CD4-positive, alpha-beta T cell treated with Interleukin-21 for 1 hour (primary cell): ENCODE measurements at places on chromosomes 4 and X.
A peak's percentile ranks its signal among the peaks of the same experiment; 100 is the strongest.

GRCh38 chr4:16496501-16496900, 270.2 kb upstream of the TAPT1 start:
- no peak for DNase-seq

DNA sequence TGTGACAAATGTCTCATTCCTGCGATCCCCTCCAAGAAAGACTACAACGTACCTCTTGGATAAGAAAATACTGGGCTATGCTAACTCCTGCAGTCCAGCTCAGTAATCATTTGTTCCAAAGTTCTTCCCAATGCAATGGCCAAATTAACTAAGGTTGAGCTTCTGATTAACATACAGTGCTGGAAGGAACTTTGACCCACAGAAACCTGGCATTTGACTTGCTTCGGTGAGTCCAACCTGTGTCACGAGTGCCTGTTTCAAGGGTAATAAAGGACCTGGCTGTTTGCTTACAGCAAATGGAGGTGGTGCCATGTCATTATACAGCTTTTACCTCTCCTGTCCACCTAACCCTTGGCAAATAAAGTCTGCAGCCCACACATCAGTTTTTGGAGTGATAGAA, 83.2 kb downstream of the RBM47 start:
- no peak for DNase-seq

DNA sequence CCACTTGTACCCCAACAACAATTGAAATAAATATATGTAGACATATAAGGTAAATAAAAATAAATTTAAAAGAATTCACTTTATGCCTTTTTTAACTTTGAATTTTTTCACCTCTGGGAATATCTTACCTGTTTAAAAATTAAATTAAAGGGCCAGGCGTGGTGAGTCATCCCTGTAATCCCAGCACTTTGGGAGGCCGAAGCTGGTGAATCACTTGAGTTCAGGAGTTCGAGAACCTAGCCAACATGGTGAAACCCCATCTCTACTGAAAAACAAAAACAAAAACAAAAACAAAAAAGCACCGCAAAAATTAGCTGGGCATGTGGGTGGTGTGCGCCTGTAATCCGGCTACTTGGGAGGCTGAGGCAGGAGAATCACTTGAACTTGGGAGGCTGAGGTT, 164.8 kb downstream of the AASDH start:
- no peak for DNase-seq

- DNase-seq, result no peak
Observed at GRCh38 chrX:43862434-43862833, 19.8 kb downstream of the MAOB start.

DNA sequence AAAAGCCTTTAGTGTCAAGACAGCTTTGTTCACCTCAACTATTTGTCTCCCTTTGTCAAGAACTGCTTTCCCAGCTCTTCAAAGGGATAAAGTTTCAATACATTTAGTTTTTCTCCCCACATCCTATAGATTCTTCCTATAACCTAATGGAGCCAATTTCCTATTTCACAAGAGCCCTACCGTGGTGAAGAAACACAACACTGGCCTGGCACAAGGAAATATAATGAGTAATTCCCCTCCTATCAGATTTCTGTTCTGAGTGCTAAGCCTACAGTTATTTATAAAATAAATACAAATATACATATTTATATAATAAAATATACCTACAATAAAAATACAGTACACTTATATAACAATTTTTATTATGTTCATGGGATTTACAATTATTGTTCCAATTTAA, 89.9 kb downstream of the SHISA3 start:
- no peak for DNase-seq

GRCh38 chr4:101183666-101184373, 163.5 kb downstream of the PPP3CA start:
- DNase-seq, result no peak

DNA sequence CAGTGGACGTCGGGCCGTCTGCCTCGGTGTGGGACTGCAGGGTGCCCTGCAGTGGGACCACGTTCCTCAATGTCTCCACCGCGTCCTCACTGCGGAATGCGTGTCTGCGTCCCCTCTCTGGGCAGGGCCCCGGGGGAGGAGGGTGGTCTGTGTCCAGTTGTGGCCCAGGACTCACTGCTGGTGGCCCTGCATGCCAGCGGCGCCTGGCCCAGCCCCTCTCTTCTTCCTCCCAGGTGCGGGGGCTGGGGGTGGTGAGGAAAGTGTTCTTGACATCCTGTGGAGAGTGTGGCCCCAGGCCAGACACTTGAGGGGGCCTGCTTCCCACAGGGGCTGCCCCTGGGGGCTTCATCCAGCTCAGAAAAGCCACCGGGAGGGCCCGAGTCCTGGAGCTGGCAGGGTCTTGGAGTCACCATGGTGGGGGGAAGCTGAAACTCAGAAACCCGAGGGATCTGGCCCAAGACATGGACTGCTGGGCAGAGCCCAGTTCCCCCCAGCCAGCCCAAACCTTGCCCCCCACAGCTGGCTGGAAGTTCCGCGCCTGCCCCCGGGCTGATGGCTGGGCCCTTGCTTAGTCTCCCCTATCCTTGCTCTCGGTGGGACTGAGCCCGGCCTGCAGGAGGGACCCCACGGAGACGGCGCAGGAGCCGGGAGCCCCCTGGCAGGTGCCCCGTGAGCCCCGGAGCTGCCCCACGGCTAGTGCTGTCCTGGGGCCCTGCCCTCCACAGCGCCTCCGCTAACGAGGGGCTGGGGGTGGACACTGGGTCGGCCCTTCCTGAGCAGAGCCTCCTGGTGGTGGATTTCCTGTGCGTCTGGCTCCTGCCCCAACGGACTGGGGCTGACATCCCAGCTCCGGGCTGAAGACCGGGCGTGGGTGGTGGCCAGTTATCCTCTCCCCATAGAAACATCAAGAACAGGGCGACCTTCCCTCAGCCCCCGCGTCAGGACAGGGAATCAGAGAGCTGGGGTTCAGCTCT, 2.9 kb downstream of the DOK7 start:
- DNase-seq, result no peak

- DNase-seq, result peak; percentile 58
Observed at GRCh38 chr4:1329408-1330371, 17.3 kb upstream of the UVSSA start.

- DNase-seq, result no peak
Observed at GRCh38 chrX:19347916-19348315, 4.2 kb downstream of the PDHA1 start.

GRCh38 chr4:76147454-76148141, 599 bp downstream of the NUP54 start:
- DNase-seq, result peak; percentile 48

DNA sequence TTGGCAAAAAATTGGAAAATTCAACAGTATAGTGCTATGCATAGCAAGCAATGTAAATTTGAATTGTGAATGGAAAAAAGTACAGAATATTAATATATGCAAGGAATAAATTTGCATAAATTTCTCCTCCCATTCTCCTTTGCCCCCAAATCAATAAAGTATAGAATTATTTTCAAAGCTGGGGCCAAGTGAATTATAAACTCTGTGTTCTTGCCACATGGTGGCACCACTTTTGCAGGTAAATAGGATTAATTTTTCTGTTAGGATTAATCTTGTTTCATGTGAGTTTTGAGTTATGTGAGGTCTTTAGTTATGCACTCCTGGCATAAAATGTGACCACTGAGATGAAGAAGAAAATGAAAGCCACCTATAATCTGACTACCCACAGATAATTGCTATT, 19.9 kb downstream of the COPS4 start:
- peak; percentile 45 for DNase-seq

- no peak for DNase-seq
Observed at GRCh38 chr4:107900067-107900466, 31.3 kb upstream of the CYP2U1 start.

- DNase-seq, result no peak
Observed at GRCh38 chrX:19237901-19238300, 105.8 kb upstream of the PDHA1 start.

- DNase-seq, result no peak
Observed at GRCh38 chr4:53346920-53347852, 18.7 kb downstream of the SCFD2 start.

GRCh38 chr4:5796976-5797375, 86.0 kb downstream of the EVC start:
- no peak for DNase-seq

DNA sequence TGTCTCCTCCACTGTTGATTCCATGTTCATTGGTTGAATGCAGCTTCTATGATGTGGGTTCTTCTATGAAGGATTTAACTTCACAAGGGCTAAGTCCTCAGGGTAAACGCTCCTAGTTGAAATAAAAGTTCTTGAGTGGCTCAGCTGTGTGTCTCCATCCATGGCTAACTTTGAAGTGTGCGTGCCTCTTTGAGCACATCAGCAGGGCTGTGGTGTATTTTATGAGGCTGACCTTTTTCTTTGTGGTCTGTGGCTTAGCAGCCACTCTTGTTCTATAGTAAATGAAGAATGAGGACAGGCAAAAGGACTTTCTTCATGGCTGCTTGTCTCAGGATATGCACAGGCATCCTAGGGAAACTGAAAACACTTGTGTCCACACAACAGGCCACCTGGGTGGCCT, 88.5 kb downstream of the KIT start:
- DNase-seq, result no peak

GRCh38 chrX:150897421-150898320, 797 bp downstream of the CD99L2 start:
- DNase-seq, result peak; percentile 34

- no peak for DNase-seq
Observed at GRCh38 chr4:144709159-144709558, 63.2 kb downstream of the HHIP start.

- DNase-seq, result no peak
Observed at GRCh38 chr4:75715105-75715799, 9.1 kb upstream of the USO1 start.

- DNase-seq, result peak; percentile 81
Observed at GRCh38 chrX:107712231-107713202, 63.1 kb downstream of the TSC22D3 start.

DNA sequence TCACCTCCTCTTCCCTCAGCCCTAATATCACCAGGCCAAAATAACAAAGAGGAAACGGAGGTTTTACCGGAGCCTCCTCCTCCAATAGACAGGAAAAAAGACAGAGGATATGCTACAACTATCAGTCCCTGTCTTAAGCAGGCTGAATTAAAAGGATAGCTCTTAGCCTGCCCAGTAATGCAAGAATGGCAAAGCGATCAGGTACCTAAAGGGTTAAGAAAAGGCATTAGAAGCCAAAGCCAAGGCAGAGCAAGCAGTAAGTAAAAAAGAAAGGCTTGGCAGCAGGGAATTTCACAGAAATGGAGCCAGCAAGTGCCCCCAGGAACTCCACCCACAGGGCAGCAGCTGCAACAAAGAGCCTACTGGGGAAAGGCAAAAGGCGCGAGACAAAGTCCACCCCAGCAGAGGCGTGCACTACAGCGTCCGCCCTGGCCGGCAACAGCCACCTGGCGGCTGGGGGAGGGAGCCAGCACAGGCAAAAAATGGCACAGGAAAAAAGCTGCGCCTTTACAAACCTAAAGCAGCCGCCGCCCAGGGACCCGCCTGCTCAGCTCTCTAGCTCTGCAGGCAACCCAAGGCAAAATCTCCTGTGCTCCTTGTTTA, 220.6 kb upstream of the ZC4H2 start:
- DNase-seq, result no peak

- DNase-seq, result no peak
Observed at GRCh38 chrX:73577361-73577760, 14.4 kb downstream of the CHIC1 start.

DNA sequence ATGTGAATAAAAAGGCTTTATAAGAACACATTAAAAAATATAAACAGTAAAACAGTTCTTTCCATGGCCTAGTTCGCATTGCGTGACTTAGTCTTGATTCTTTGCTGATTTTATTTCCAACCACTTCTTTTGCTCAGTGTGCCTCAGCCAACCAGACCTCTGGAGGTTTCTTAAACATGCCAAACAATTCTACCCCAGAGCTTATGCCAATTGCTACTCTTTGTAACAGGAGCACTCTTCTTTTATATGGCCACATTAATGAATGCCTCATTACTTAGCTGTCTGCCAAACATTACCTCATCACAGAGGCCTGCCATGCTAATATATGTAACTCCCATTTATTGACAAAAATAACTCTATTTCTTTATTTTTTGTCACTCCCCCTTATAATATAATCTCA, 202.3 kb downstream of the NDST4 start:
- no peak for DNase-seq

GRCh38 chrX:57313583-57314215, 27.2 kb downstream of the FAAH2 start:
- DNase-seq, result peak; percentile 10

GRCh38 chr4:67483868-67484602, 61.3 kb downstream of the CENPC start:
- DNase-seq, result no peak

DNA sequence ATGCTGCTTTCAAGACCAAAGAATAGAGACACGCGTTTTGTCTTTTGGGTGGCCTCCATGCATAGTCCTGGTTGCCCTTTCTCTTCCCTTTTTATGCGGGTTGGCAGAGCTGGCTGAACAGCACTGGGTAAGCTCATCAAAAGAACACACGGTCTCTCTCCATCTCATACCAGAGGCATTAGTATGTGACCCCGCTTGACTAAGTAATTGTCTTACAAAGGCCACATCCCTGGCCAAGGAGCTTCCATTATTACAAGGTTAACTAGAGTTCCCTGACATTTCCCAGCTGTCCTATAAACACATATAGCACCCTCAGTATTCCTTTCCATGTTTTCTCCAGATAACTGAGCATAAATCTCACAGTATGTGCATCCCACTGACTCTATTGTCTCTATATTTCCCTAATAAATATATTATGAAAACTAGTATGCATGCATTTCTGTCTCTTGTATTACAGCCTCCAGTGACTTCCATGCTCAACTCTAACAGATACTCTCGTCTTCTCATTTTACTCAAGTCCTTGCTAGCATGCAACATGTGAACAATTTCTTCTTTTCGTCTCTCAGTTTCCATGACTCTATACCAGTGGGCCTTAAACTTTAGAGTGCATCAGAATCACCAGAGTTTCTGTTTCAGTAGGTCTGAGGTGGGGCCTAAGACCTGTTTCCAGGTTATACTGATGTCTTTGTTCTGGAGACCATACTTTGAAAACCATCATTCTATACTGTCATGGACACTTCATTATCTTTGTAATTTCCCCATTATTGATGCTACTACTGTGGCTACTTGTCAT, 247.7 kb upstream of the ARSJ start:
- DNase-seq, result no peak

- DNase-seq, result no peak
Observed at GRCh38 chr4:84697615-84698201, 114.8 kb downstream of the CDS1 start.

- DNase-seq, result no peak
Observed at GRCh38 chr4:155761916-155762315, 3.1 kb downstream of the GUCY1B1 start.

GRCh38 chr4:40149960-40150385, 46.9 kb upstream of the RHOH start:
- DNase-seq, result peak; percentile 88
